Dermis blood vessel endothelial cell (primary cell): ENCODE measurements at places on chromosomes 12 and 14.

GRCh38 chr14:70472253-70473159 lies 20.5 kb downstream of the ADAM21 start:
- no peak for DNase-seq

DNA sequence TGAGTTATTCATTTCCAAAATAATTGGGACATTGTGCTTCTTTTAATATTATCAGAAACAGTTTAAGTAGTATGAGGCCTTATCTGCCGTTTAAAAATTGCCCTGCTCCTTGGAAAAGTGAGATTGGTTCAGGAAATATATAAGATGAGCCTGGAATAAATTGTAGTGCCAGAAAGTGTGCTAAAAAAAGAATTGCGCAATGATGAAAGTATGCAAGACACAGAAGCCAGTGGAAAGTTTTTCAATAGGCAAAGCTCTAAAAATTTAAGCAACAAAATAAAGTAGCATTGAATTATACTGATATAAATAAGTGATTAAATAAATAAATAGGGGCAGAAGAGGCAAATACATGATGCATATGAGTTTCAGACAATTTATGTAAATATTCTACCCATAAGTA lies 834.9 kb downstream of the BCL11B start:
- no peak for DNase-seq

DNA sequence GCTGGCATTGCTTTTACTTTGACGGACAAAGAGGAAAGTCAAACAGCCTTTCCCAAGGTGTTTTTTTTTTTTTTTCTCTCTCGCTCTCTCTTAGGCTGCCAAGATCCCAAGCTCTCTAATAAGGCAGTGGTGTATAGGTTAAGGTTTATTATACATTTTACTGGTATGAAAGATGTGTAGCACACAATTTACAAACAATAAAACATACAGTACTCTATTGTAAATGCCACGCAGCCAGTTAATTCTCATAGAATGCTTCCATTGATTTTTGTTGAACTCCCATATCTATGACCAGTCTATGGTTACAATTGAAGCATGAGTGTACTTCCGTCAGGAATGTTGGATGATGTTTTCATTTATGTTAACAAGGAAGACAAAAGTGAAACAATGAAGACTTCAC lies 106.4 kb upstream of the GSC start:
- no peak for DNase-seq

GRCh38 chr12:106045251-106045674 lies 93.5 kb downstream of the NUAK1 start:
- DNase-seq, result no peak

DNA sequence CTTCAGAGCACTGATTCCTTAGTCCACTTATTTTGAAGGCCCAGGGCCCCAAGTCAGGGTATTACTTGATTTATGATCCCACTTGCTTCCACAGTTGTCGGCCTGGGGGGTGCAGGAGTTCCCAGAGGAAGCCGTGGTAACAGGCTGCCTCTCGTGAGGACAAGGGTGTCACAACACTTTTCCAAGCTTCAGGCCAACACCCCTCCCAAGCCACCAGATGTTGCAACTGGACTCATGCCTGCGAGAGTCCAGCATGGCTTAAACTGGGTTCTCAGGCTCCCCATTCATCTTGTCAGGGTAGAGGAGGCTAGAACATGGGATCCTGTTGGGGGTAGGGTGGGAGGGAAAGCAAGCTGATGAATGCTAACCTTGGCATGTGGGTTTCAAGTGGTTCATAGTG lies 56.1 kb downstream of the BMP4 start:
- no peak for DNase-seq

GRCh38 chr14:104214431-104215218 lies 76.2 kb downstream of the KIF26A start:
- DNase-seq, result no peak

DNA sequence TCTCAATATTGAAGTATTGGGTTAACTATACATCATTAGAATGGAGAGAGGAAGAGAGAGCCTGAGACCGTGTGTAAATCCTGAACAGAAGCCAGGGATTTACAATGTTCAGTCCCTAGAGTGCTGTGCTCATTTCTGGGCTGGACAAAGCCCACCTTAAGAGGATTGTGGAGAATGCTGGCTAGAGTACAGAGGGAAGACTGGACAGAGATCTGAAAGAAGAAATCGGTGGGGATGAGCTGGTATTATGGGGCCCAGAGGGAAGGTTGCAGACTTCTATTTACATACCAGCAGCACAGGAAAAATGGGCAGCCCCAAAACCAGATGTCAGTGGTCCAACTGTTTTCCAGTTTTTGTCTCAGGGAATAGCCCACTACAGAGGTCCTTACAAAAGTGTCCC lies 42.3 kb downstream of the RTN1 start:
- no peak for DNase-seq

DNA sequence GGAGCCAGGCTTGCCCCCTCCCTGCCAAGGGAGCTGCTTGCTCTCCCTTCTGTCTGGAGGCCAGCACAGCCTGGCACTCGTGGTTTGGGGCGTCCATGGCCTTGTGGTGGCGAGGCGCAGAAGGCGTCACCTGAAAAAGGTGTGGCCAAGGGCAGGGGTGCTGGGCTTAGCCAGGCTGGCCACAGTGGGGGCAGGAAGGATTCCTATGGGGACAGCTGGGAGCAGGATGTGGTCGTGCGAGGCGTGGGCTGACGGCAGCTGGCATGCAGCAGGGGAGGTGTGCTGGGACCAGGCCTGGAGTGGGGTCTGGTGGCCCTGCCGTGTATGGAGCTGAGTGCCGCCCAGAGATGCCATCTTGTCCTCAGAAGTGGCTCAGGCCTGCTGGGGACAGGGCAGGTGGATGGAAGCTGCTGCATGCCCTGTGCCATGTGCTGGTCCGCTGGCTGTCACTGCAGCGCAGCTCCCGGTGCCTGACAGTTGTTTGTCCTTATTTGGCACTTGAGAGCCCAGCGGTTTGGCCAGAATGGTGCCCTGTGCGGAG lies 30.0 kb downstream of the SH2B3 start:
- DNase-seq, result no peak

DNA sequence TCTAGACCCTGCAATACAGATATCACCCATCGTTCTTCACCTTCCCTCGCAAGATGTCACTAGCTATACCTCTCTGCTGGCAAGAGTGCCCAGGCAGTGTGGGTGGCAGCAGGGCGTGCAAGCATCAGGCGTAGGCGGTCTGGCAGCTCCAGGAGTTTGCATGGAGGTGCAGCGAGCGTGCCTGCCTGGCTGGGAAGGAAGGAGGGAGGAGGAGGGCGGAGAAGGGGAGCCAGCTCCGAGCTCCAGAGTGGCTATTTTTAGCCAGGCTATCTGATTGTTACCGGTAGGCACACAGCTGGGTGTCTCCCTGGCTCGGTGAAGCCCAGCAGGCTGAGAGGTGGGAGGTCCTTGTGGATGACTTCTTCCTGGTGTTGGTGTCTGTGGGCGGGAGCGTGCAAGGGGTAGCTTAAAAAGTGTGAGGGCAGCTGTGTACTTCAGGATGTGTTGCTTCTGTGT lies 6.2 kb downstream of the FOXJ2 start:
- peak; percentile 46 for DNase-seq

DNA sequence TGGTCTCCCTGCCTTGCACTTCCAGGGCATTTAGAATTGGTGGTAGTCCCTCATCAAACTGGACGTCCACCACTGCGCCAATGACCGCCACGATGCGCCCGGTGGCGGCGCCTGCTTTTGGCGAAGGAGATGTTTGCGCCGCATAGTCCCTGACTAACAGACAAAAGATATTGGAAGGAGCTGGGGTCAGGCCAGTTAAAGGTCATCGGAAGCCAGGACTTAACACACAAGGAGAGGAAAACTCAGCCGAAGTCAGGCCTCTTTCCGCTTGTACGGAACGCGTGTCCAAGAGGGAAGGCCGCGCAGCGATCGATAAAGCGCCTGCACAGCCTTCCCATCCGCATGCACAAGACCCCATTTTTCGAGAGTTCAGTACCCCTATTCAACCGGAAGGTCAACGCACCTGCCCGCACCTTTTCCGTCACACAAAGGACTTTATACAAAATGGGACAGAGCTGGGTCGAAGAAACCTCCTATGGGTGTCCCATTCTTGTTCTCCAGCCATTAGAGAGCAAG lies 525 bp downstream of the ATP5F1B start:
- peak; percentile 43 for DNase-seq

- DNase-seq, result no peak
Measured at GRCh38 chr14:68460541-68460940, 332.3 kb downstream of the ZFP36L1 start.

- DNase-seq, result peak; percentile 61
Measured at GRCh38 chr12:30926243-30927221, at the start of gene TSPAN11. Gene TSPAN11, plus strand, starts transcription at chr12:30926748. Its CDS starts 27,244 bp downstream, at chr12:30953992.

DNA sequence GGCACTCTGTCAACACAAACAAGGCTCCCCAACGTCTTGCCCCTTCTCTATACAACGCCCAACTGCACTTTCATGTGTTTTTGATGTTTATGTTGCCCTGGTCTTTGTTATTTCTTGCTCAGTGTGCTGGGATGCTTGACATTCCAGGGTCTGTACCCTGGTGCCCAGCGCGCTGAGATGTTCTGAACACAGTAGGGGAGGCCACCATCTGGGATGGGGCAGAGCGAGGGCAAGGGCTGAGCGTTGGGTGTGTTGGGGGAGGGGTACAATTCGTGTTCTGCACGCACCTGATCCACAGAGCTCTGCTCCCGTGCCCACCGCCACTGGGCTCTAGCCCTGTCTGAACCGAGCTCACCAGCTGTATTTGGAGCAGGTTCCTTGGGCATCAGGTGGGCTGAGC lies 52.9 kb downstream of the ISCA2 start:
- no peak for DNase-seq

- DNase-seq, result no peak
Measured at GRCh38 chr14:31258427-31259039, 50.9 kb upstream of the HECTD1 start.

- DNase-seq, result peak; percentile 26
Measured at GRCh38 chr12:121441555-121441954, 41.6 kb downstream of the RNF34 start.

GRCh38 chr14:71320734-71321573 lies 413.7 kb downstream of the PCNX1 start:
- peak; percentile 69 for DNase-seq

DNA sequence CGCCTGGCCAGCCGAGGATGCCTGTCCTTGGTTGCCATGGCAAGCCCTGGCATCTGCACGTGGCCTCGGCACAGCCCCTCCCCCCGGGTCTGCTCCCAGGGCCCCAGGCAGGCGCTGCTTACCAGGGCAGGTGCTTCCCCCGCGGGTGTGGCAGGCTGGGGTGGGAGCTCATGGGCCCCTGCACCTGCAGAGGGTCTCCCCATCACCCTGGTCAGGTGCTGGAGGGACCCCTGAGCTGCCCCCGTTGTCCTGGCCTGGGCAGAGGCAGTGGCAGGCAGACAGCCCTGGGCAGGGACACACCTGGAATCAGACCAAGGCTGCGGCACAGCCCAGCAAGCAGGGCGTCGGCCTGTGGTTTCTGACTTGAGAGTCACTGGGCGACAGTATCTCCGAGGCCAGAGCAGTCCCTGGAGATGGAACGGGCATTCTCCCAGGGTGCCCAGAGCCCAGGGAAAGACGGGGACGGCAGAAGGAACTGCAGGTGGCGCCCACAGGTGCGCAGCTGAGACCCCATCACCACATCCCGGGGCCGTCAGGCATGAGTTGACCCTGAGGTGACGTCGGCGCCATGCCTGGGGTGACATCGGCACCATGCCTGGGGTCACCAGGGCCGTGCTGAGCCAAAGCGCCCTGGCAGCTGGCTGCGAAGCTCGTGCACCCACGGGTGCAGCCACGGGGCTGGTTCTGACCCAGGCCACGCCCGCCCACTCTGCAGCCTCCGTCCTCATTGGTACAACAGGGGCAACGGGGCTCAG lies 56.1 kb upstream of the FBRSL1 start:
- DNase-seq, result no peak

GRCh38 chr12:75739912-75740311 lies 228.5 kb upstream of the KRR1 start:
- DNase-seq, result peak; percentile 2

GRCh38 chr12:89251342-89252271 lies 100.7 kb downstream of the DUSP6 start:
- no peak for DNase-seq

- no peak for DNase-seq
Measured at GRCh38 chr12:89833337-89834252, 125.0 kb upstream of the ATP2B1 start.

- peak; percentile 16 for DNase-seq
Measured at GRCh38 chr12:50537538-50537919, 32.7 kb downstream of the DIP2B start.

DNA sequence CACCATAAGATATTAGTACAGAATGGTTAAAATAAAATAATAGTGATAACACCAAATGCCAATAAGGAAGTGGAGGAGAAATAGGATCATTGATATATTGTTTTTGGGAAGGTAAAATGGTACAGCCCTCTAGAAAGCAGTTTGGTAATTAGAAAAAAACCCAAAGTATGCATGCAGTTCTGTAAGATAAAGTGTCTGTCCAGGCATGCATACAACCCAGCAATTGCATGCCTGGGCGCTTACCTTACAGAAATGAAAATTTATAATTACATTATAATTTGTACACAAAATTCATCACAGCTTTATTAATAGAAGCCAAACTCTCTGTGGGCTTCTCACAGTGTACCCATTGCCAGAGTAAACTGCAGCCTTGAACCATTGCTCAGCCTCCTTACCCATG lies 124.7 kb downstream of the TTC6 start:
- no peak for DNase-seq

- DNase-seq, result peak; percentile 41
Measured at GRCh38 chr12:20946732-20947131, 136.2 kb downstream of the SLCO1B3 start.

GRCh38 chr14:69850086-69850735 lies 29.0 kb upstream of the SMOC1 start:
- no peak for DNase-seq

GRCh38 chr12:95709152-95709551 lies 81.4 kb downstream of the NTN4 start:
- no peak for DNase-seq

- no peak for DNase-seq
Measured at GRCh38 chr12:105956662-105957457, 181.9 kb downstream of the NUAK1 start.

DNA sequence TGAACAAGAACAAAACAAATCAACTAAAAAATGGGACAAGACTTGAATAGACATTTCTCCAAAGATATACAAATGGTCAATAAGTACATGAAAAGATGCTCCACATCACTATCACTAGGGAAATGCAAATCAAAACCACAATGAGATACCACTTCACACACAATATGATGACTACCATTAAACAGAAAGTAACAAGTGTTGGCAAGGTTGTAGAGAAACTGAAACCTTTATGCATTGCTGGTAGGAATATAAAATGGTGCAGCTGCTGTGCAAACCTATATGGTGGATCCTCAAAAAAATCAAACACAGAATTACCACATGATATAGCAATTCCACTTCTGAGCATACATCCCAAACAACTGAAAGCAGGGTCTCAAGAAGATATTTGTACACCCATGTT lies 5.2 kb downstream of the SMAGP start:
- no peak for DNase-seq
